CD4-positive, alpha-beta T cell treated with Interleukin-10 for 1 hour (primary cell): ENCODE measurements at places on chromosomes 5 and 9.

GRCh38 chr9:126459965-126460843 lies 133.6 kb downstream of the MVB12B start:
- DNase-seq, result no peak

DNA sequence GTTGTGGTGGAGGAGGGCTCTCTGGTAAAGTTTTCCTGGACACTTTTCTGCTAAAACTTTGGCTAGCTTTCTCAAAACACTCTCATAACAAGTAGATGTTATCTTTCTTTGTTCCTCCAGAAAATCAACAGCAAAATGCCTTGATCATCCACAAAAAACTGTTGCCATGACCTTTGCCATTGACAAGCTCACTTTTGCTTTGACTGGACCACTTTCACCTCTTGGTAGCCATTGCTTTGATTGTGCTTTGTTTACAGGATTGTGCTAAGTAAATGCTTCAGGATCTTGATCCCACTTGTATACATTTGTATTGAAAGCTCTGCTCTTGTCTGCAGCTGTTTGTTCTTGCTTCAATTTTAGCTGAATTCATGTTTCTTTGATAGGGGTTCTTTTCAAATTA lies 143.9 kb upstream of the NR3C1 start:
- DNase-seq, result no peak

GRCh38 chr5:126896170-126896702 lies 119.3 kb downstream of the LMNB1 start:
- DNase-seq, result no peak

GRCh38 chr9:2285416-2286332 lies 270.5 kb downstream of the SMARCA2 start:
- no peak for DNase-seq

- DNase-seq, result no peak
Observed at GRCh38 chr5:171365351-171365750, 22.3 kb upstream of the NPM1 start.

GRCh38 chr5:157459715-157460599 lies at the start of gene NIPAL4:
Gene NIPAL4, plus strand, starts transcription at chr5:157460213. Its CDS starts 108 bp downstream, at chr5:157460321.
- DNase-seq, result peak; percentile 48

DNA sequence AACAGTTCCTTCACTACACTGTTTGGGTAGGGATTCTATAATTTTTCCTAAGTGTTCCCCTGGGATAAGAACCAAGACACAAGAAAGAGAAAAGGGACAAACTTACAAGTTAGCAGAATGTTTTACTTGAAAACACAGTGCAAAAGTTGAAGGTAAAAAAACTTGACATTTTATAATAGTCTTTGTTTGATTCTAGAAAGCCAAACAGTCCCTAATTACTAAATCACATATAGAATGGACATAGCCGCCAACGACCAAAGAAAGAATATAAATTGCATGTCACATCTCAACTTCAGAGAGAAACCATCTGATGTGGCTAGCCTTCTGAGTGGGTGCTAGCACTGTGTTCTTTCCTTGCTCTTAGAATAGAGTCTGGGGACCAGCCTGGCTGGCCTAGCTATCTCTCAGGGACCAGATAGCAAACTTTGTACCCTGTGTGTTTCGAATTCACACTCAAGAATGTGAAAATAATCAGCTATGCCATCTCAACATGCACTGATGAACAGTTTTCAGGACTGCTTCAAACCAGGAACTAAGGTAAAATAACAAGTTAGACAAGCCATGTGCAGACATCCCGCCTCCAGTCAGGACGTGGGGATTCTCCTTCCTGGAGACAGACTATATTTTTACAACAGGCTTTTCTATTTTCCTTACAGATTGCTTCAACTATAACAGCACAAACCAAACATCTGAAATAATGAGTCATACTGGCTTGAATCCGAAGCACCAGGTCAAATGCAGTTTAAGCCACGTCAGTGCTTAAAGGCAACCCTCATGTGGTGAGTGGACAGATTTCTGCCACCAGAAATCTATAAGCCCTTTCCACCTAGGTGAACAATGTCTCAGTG lies 53.7 kb downstream of the LHFPL2 start:
- no peak for DNase-seq

GRCh38 chr9:15824310-15824709 lies 271.5 kb downstream of the CCDC171 start:
- DNase-seq, result no peak
